Left forelimb (tissue), 1 donor: ENCODE measurements at places on chromosomes 12 and 14.

DNA sequence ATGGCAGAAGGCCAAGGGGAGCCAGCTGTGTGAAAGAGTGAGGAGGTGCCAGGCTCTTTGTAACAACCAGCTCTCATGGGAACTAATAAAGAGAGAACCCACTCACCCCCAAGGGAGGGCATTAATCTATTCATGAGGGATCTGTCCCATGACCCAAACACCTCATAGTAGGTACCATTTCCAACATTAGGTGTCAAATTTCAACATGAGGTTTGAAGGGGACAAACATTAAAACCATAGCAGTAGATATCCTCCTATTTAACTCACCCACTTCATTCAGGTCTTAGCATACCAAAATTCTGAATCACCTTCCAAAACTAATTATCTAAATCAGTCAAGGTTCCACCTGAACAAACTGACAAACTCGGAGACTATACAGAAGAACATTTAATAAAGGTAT lies 75.3 kb downstream of the PPFIA2 start:
- DNase-seq: no peak

DNA sequence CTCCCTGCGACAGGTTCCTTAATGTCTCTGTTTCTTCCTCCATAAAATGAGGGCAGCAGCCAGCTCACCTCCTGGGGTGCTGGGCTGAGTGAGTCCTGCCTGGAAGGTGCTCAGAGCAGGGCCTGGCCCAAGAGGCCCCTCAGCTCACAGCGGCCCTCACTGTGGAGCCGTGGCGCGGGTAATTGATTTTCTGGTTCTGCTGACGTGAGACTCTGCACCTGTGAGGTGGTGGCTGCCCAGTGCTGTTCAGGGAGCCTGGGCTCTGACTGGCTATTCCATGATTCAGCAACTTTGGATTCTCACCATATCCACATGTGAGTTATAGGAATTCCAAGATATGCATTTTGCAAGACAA lies 266.6 kb downstream of the ADGRD1 start:
- no peak for DNase-seq

DNA sequence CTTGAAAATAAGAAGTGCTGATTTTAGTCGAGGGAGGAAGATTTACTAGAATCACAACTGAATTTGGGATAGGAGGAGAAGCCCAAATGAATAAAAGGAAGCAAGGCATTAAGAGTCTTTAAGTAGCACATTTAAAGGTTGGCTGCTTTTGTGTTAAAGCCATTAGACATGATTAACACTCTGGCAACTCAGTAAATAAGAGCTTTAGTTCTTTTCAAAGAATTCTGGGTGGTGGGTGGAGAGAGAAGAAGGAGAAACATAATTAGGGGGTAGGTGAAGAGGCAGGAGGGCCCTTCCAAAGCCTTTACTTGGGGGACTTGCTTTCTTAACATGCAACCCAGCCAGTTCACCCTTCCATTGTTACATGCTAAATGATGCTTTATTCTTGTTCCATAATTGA lies 284.6 kb upstream of the SEL1L start:
- DNase-seq: no peak

- DNase-seq: no peak
Observed at GRCh38 chr14:75030147-75030546, 21.1 kb downstream of the MLH3 start.

- DNase-seq: no peak
Observed at GRCh38 chr14:59543873-59544272, 32.7 kb downstream of the CCDC175 start.

DNA sequence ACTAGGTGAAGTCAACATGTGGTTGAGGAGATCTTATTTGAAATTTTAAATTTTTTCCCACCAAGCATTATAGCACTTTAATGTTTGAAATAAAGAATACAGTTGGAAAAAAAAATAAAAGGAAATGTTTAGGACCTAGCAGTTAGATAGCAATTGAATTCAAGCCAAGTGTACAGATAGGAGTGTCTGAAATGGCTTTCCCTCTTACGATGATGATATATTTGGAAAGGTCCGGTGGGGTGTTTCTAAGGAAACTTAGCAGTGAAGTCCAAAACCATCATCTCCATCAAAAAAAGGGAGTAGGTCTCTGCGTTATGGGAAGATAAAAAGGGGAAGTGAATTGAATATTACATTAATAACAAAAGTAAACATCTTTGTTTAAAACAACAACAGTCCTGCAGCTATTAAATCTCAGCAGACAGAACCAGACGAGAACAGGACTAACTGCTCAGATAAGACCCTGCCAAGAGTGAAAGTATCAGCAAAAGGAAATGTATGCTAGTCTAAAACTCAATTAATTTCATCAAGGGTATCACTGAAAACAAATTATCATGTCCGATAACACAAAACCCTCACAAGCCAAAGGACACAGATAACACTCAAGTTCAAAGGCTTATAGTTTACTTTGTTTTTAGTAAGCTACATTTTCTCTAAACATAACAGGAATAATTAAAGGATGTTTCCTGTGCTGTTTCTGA lies 242.0 kb downstream of the BMP4 start:
- no peak for DNase-seq

DNA sequence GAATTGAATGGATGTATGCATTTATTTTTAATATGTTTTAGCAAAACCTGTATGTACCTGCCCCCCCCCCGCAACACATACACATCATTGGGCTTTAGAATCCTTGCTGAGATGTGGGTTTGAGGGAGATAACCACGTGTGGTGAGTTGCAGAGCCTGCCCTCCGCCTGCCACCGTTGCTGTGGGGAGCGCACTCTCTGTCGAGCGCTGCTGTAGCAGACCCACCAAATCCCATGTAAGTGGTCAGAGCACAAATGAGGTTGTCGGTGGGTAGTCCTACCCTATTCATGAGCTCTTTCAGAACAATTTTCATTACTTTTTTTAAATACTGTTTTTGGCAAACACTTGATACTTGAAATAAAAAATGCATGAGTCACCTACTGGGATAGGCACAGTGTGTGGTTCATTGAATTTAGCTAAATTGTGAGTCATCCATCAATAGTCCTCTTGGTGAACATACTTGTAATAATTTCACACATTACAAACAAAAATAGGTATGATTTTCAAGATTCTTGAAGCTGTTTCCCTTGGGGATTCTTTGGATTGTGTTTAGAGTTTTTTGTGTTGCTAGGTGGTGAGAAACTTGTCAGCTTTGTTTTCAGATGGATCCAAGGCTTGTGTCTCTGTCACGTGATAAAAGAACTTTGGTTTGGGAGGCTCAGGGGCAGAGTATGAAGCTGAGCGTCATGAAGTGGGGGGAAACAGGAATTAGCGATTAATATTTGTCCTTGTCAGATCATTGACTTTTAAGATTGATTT lies 107.6 kb downstream of the PTCSC3 start:
- DNase-seq: no peak

DNA sequence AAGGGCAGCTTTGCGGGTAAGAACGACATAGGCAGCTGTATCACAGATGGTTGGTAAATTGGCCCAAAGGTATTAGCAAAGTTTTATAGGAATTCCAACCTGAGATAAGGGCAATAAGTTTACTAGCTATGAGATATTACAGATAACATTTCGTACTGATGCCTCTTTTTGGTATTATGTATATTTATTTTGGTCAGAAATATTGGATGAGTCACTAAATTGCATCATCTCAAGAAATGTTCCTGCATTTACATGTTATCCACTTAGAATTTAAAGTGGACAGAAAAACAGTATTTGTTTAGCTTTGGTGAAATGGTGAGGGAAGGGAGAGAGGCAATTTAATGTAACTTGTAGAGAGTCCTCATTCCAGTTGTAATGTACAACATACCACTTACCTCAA lies 65.1 kb upstream of the PZP start:
- DNase-seq: no peak

GRCh38 chr12:21324551-21324950 lies 10.2 kb downstream of the SLCO1A2 start:
- no peak for DNase-seq

- no peak for DNase-seq
Observed at GRCh38 chr12:31300341-31300740, 25.6 kb downstream of the SINHCAF start.

GRCh38 chr12:88570103-88570502 lies 10.2 kb downstream of the KITLG start:
- no peak for DNase-seq

DNA sequence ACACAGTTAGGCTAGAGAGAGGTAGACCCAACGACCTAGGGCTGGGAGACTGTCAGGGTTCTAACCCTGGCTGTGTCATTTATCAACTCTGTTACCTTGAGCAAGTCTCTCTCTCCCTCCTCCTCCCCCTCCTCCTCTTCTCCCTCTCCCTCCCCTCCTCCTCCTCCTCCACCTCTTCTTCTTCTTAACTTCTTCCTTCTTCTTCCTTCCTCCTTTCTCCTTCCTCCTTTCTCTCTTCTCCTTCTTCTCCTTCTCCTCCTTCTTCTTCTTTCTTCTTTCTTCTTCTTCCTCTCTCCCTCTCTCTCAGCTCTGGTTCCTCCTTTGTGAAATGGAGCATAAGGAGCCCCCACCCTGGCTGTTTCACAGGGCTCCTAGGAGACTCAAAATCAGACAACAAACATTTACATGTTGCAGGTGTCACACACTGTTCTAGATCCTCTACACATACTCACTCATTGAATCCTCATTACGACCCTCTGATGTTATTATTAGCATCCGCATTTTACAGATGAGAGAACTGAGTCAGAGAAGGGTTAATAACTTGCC lies 2.2 kb upstream of the KCNH3 start:
- DNase-seq: peak; percentile 15

GRCh38 chr14:89750908-89751392 lies 203.6 kb downstream of the EFCAB11 start:
- no peak for DNase-seq

DNA sequence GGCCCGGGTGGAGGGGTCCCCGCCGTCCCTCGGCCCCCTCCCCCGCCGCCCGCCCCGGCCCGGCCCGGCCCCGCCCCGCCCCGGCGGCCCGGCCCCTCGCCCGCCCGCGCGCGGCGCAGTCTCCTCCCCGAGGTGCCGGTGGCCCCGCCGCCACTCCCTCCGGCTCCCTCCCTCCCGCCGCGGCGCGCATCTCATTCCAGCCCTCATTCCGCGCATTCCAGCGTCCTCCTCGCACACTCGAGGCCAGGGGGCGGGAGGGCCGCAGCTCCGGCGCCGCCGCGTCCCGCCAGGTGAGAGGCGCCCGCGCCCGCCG lies at the start of gene TEAD4:
Gene TEAD4, plus strand, starts transcription at position 206 of the 313 bp plus-strand sequence.
- DNase-seq: peak; percentile 80

DNA sequence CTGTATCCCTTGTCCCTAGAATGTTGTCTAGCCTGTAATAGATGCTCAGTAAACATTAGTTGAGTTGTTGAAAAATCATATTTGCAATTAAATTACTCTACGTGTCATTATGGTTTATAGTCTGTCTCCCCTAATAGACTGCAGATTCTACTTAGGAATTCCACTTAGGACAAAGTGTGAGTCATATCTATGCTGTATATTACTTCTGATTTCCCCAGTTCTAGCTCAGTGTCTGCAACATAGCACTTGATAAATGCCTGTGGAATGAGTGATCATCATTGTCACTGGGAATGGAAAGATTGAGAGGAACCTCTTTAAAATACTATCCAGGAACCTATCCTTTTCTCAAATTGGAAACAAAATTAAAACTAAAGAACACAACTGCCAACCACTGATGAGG lies 99.3 kb downstream of the TBX5 start:
- DNase-seq: no peak

DNA sequence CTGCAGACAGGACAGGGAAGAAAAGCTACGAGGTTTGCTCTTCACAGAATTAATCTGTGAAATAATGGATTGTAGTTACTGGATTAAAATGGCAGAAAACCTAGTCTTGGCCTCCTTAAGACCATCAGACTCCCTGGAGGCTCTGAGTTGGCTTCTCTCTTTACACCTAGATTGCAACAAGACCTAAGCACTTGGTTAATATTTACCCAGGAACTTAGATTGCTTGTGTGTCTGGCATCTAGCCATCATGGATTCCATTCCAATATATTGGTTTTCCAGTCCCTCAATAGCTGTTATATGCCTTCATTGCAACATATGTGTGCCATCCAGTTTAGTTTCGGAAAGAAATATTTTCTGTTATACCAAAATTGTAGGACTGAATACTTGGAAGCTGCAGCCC lies 1.9 kb upstream of the GTF2A1 start:
- DNase-seq: no peak

GRCh38 chr12:2779281-2779680 lies 15.5 kb upstream of the FKBP4 start:
- no peak for DNase-seq

GRCh38 chr12:25745281-25745680 lies 192.2 kb upstream of the LMNTD1 start:
- no peak for DNase-seq

GRCh38 chr12:46891306-46891705 lies 65.5 kb upstream of the SLC38A4 start:
- no peak for DNase-seq

DNA sequence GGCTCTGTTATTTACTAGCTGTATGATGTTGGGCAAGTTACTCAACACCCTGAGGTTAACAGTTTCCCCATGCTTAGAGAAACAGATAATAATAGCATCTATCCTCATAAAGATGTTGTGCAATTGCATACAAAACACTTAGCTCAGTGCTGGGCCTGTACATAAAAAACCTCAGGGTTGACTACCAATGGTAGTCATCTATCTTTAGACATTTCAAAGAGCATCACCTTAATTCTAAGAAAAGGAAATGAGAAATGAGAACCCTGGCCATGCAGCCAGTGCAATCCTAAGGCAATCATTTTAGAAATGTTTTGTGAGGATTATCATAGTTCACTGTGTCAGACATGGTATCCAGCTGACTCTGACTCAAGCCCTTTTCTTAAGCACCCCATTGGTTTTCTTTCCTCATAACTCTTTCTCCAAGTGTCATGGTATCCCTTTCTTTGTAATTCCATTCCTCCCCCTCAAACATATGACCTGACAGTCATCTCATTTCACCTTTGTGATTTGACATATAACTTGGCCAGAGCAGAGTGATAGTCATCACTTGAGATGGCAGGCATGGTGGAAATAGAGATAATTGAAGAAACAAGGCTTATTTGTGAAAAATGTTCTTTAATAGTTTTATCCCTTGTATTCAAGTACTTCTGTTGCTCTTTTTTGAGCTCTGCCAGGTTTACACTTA lies 29.5 kb upstream of the OSBPL8 start:
- no peak for DNase-seq

DNA sequence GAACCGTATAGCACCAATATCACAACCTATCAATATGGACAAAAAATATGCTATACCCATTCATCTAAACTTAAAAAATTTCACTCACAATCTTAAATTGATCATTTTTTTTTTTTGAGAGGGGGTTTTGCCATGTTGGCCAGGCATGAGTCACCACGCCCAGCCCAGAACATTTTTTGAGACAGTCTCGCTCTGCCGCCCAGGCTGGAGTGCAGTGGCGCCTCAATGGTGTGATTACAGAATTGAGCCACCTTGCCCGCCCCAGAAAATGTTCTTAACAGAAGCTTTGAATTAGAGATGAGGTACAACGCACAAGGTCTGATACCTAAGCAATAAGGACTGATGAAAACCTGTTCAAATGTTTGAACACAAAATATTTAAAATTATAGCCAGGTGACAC lies 15.8 kb upstream of the ATP5F1B start:
- no peak for DNase-seq

- DNase-seq: no peak
Observed at GRCh38 chr14:95140060-95140858, 17.1 kb downstream of the DICER1 start.

GRCh38 chr12:85504624-85505023 lies 224.6 kb downstream of the ALX1 start:
- no peak for DNase-seq

GRCh38 chr14:58780605-58781004 lies 142.8 kb downstream of the DACT1 start:
- no peak for DNase-seq

- no peak for DNase-seq
Observed at GRCh38 chr14:99248761-99249171, 23.2 kb downstream of the BCL11B start.
